ENCODE measurements at places on chromosomes 6 and 20. TPM values are rescaled to one million over a fixed set of nuclear protein-coding genes. Genes with fewer than 3 reads are reported as not detected.

Gene GLYATL3
- not detected for total RNA-seq

Gene HDGFL1
- total RNA-seq = not detected

Gene RHAG
- not detected for total RNA-seq

Gene SAMD3
- 0.66 TPM for total RNA-seq

Gene EFCAB8
- total RNA-seq = not detected

Gene CST1
- not detected for total RNA-seq

Gene PRIM2
- total RNA-seq = 1.9 TPM

GRCh38 chr20:7775072-7775471 lies 165.2 kb downstream of the HAO1 start:
- no peak for DNase-seq

GRCh38 chr6:77633993-77634715 lies 18.7 kb upstream of the MEI4 start:
- DNase-seq = no peak

DNA sequence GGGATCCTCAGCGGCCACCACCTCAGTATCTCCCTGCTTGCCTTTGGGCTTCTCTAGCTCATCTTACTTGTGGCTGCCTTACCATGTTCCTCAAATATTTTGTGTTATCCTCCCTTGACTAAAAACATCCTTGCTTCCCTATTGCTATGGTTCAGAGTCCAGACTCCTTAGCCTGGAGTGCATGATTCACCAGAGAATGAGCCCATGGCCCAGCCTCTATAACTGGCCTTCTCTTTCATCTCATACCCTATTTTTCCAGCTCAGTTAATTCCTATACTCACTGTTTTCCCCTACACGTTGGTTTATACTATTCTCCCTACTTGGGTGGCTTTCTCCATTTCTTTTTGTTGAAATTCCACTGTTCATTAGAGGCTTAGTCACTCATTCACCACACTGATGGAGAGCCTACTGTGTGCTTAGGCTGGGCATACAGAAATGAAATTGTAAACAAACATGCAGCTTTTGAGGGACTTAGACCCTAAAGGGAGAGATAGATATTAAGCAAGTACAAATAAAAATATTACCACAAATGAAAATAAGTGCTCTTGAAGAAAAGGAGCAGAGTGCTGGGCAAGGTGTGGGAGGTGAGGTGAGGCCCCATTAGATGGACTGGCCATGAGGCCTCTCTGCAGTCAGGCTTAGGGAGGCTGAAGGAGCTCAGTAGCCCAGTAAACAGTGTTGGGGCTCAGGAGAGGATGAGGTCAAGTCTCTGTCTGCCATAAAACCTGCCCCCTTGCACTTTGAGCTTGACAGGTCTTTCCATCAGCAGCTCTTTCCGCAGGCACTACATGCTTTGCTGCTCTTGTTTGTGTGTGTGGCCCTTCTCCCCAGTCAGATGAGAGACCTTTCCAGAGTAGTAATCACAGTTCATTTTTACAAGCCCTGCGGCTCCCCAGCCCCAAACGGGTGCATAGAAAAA lies 109.3 kb downstream of the TCP11 start:
- DNase-seq = no peak

DNA sequence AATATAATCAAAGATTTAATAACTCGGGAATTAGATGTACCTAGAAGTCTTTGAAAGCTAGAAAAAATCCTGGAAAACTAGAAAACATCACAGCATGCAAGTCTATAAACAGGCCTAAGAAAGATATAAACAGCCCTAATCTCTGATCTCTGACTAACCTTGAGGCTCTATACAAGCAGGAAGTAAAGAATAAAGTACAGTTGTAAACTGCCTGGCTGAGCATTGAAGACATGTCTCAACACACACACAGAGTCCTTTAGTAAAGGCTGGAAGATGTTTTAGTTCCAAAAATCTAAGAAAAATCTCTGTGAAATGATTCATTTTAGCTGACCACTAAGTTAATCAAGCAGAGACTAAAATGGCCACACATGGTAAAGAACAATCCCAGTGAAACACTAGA lies 774.5 kb downstream of the EYS start:
- DNase-seq = no peak

GRCh38 chr6:127026247-127026646 lies 92.2 kb upstream of the RSPO3 start:
- DNase-seq = no peak

DNA sequence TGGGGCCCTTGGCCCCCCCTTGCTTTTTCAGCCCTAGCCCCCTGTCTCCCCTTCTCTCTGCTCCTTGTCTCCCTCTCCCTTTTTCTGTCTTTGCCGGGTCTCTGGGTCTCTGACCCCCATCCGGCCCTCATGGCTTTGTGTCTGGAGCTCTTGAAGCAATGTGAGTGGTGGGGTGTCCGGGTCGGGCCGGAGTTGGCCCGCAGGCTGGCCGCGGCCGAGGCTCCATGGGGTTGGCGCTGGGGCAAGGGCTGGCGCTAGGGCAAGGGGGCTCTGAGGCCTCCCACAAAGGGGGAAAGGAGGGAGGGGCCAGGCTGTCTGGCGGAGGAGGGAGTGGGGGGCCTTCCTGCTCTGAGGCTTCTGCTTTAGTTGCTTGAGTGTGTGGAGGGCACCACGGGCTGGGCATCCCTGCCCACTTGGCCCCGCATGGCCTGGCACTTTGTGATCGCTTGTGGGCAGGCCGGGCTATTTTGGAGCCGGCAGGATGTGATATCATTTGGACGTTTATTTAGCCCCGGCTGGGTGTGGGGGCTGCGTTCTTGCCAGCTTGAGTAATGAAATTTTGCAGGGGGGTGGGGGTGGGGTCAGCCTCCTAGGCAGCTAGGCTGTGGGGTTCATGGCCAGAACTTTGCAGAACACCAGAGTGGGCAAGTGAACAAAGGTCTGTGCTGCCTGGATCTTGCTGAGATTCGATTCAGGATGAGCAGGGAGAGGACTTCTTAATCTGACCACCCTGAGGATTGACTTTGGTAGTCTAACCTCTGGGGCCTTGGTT lies 78.7 kb upstream of the MYL9 start:
- DNase-seq = peak; percentile 92

DNA sequence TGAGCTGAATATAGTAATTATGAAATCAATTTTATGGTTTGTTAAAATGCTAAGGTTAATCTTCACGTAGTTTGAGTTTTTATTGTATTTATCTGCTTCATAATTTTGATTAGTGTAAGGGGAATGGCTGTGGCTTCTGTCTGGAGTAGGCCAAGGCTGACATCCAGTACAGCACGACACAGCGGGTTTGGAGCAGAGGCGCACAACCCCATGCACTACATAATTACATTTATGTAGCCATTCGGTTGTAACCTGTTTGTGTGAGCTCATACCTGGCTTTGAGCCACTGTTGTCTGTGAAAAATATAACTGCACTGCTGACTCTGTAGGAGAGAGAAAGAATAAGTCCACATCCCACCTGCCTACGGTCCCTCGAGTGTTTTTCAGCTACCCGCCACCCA lies 615.5 kb downstream of the EYS start:
- DNase-seq = no peak

GRCh38 chr6:53593001-53593488 lies 48.1 kb upstream of the GCLC start:
- DNase-seq = no peak

DNA sequence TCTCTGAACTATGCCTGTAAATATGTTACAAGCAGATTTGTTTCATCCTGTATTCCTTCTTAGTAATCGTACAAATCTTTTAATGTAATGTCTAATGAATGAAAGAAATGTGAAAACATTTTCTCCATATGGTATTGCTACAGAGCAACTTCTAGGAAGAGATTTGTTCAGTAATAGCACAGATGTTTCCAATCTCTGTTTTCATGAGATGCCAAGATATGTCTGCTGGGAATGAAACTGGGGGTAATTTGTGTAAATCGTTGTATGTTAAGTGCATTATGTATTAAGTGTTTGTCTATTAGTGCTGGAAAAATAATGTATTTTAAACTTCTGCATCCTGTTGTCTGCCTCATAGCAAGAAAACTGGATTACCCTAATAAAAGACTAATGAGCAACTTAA lies 722.2 kb upstream of the EYS start:
- no peak for DNase-seq

- DNase-seq = no peak
Observed at GRCh38 chr6:34536959-34537848, 18.9 kb downstream of the SPDEF start.

GRCh38 chr6:77880501-77880900 lies 227.7 kb downstream of the MEI4 start:
- no peak for DNase-seq

DNA sequence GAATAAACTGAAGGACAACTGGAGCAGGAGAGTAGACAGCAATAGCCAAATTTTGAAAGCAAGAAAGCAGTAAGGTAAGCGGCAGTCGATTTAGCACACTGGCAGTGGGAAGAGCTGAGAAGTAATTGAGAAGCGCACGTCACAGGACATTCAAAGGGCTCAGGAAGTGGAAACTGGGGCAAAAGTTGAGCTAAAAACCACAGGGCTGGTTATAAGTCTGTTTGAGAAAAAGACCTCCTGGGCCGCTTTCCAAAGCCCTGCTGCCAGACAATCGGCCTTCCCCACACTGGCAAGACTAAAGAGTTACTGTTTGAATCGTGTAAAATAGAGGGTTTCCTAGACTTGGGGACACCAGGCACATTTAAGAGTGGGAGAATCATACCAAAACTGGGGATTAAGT lies 161.4 kb downstream of the DNAH8 start:
- DNase-seq = no peak

DNA sequence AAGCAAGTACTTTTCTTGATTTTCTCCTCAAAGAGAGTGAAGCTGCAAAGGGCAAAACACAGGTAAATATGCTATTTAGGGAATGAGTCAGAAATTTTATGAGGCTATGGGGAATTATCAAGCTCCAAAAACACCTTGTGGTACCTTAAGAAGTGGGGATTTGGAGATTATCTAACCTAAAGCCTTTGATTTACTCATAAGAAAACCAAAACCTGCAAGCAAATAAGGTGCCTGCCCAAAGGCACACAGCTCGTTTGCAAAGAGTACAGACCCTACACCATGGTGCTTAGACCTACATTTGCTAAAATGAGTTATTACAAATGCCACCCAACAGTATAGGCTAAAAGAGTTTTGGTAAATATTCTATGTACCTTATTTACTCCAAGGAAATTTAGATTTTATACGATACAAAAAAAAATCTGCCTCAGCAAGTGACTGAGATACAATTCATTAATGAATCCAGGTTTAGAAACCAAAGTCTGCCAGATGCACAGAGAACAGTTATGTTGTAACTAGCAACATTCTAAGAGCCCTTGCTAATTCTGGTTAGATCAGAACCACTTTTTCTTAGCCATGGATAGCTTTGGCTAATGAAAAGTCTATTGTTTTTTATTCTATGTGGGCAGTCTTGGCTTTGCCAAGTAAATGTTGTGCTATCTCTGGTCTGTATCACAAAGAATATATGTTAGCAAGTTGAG lies 101.5 kb downstream of the KHDC1L start:
- DNase-seq = no peak

DNA sequence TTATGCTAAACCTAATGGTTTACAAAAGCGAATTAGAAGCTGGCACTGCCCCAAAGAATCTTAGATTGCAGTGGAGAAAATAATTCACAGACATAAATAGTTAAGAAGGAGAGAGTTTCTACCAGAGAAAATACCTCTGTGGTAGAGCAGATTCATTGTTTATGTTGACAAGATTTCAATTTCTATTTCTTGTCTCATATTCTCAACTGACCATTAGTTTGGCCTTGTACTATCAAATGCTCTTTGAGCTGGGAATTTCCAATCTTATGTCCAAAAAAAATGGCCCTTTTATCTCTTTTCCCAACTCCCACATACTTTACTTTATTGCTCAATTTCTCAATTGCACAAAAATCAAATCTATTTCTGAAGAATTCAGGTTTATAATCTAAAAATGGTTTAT lies 804.1 kb upstream of the CITED2 start:
- no peak for DNase-seq

- DNase-seq = no peak
Observed at GRCh38 chr20:24545168-24545567, 75.7 kb downstream of the SYNDIG1 start.

GRCh38 chr6:40342723-40343122 lies 244.4 kb downstream of the LRFN2 start:
- no peak for DNase-seq

DNA sequence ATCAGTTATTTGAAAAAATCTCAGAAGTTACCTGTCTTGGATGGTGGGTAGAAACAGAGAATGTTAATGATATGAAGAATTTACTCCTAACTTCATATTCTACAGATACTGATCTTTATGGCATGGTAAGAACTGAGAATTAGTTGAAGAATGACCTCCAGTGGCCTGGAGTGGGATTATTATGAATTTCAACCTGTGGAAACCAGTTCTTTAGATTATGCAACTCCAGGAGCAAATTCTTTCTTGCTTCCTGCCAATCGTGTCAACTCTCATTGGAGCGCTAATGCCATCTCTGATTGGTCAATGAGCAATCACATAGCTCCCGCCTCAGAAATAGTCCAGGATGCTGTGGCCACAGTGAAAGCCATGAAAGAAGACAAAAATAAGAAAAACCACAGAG lies 40.6 kb downstream of the LYRM2 start:
- no peak for DNase-seq

GRCh38 chr20:24954566-24954965 lies 5.5 kb downstream of the CST7 start:
- no peak for DNase-seq

DNA sequence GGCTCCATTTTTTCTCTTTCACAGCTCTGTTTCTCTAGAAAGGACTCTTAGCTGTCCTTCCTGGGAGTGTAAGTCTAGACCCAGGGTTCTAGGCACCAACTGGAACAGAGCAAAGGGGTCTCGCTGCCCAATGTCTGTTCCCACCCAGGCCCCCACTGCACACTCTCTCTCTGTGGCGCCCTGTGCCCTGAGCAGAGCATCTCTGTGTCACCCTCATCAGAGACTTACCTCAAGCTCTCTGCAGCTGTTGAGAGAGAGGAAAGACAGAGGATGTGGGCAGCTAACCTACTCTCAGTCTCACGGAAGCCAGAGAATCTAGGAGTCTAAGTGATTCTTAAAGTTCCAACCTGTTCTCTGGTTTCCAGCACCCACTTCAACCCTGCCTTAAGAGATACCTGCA lies 9.5 kb downstream of the NCR2 start:
- no peak for DNase-seq

DNA sequence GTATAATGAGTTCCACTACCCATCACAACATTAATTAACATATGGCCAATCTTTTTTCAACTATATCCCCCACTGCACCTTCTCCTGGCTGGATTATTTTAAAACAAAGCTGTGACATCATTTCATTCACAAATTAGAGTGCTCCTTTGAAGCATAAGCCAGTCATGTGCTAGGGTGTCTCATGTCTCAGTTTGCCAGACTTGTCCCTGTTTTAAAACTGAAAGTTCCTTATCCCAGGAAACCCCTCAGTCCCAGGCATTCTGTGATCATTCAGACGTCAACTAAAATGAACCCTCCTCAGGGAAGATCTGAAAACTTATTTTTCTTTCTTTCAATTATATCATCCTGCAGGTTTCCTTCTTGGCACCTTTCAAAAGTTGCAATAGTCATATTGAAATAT lies 29.3 kb upstream of the LOC128125822 start:
- no peak for DNase-seq

Data from psoas muscle (tissue), 8 donors.